Progenitor cell of endocrine pancreas (in vitro differentiated cells): ENCODE measurements at places on chromosomes 11 and 22.

DNA sequence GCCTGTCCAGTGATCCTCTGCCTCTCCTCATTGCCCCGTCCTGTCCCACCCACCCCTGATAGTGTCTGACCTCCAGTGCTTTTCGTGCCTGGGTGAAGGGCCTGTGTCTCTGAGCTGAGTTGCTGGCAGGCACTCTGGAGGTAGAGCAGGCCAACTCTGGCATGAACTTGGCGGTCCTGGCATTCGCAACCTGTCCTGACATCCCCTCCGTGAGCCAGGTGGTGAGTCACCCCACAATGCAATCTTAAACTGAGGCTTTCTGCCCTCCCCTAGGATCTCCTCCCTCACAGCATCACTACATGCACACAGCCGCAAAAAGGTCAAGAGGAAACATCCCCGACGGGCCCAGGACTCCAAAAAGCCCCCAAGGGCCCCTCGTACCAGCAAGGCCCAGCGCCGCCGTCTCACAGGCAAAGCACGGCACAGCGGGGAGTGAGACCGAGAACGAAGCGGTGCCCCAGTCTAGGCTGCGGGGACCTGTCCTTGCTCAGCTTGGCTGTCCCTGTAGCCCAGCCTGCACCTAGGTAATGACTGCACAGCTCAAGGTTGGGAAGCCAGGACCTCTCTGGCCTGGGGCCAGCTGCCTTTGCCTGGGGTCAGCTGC lies 4.9 kb downstream of the NOL12 start:
- DNase-seq = no peak

DNA sequence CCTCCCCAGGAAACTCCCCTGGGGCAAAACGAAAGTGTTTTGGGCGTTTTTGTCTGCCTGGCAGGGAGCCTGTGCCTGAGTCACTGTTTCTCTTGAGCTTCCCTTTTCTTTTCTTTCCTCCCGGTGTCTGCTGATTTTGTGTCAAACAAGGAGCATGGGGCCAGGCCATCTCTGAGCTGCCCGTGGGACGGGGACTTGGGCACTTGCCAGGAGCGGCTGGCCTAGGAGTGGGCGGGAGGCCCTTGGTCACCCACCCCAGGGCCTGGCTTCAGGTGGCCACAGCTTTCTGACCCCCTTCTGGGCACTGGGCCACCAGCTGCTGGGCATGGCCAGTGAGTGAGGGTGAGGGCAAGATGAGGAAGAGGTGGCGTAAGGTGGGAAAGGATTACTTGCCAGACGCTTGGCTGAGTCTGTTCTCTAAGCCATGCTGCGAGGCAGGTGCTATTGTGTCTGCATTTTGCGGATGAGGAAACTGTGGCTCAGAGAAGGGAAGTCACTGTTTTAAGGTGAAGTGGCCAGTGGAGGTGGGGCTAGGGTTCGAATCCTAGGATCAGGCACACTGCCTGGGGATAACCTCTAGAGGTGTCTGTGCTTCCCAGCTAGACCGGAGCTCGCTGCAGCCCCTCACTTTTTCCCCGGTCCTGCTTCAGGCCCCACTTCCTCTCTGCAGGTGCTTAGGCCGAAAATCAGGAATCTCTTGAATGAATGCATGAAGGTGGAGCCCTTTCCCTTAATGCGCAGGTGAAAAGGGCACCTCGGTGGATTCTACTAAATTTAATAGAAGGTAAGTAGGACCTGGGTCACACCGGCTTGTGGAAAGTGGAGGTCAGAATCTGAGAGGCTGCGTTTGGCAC lies 7.8 kb upstream of the NFAM1 start:
- no peak for DNase-seq

- no peak for DNase-seq
Observed at GRCh38 chr22:46829117-46829891, 66.9 kb downstream of the TBC1D22A start.

DNA sequence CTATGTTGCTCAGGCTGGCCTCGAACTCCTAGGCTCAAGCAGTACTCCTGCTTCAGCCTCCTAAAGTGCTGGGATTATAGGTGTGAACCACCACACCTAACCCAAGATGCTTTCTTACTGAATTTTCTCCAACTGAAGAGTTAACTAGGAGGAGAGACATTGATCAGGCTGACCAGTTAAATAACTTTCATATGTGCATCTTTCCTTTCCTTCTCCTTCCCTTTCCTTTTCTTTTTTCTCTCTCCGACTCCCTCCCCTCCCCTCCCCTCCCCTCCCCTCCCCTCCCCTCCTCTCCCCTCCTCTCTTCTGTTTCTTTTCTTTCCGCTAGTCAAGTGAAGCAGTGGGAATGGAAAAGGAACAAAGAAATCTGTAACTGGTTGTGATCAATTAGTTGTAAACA lies 26.7 kb downstream of the XRCC6 start:
- DNase-seq = no peak

DNA sequence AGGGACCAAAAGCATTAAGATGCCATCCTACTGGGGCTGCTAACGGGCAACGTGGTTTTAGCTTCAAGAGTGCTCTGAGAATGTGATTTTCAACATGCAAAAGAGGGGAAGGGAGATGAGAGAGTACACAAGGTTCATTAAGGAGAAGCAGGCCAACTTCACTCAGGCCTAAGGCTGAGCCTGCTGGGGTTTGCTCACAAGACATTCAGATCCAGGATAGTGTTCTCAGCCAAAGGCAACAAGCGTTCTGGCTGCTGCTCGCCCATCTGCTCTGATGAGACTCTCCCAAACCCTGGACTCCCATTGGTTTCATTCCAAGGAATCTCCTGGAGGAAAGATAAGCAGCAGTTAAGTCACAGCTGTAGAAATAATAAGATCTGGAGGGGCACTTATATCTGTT lies 23.6 kb upstream of the UPB1 start:
- DNase-seq = no peak

DNA sequence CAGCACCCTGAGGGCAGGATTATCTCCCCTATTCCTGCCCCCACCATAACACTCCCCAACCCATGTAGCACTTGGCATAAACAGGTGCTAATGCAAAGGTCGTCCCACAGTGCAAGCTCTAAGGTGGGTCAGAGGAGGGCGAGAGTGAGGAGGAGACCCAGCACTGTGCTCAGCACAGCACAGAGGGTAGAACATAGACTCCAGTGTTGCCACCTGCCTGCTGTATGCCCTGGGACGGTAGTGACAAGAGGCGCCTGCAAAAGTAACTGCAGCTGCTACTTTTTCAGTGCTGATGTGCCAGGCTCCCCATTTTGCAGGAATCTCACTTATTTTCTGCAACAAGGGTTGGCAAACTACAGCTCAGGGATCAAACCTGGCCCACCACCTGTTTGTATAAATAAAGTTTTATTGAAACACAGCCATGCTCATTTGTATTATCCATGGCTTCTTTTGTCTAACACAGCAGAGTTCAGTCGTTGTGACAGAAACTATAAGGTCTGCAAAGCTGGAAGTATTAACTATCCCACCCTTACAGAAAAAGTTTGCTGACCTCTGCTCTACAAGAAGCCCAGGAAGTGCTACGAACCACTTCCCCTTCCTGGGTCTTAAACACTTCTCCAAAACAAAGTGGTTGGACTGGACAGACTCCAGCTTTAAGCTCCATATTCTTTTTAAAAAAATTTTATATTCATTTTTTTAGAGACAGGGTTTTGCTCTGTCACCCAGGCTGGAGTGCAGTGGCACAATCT lies 16.9 kb upstream of the CDC42BPG start:
- no peak for DNase-seq

- no peak for DNase-seq
Observed at GRCh38 chr11:45766469-45766868, 38.5 kb upstream of the SLC35C1 start.

GRCh38 chr11:62817129-62817528 lies 11.9 kb upstream of the NXF1 start:
- no peak for DNase-seq

DNA sequence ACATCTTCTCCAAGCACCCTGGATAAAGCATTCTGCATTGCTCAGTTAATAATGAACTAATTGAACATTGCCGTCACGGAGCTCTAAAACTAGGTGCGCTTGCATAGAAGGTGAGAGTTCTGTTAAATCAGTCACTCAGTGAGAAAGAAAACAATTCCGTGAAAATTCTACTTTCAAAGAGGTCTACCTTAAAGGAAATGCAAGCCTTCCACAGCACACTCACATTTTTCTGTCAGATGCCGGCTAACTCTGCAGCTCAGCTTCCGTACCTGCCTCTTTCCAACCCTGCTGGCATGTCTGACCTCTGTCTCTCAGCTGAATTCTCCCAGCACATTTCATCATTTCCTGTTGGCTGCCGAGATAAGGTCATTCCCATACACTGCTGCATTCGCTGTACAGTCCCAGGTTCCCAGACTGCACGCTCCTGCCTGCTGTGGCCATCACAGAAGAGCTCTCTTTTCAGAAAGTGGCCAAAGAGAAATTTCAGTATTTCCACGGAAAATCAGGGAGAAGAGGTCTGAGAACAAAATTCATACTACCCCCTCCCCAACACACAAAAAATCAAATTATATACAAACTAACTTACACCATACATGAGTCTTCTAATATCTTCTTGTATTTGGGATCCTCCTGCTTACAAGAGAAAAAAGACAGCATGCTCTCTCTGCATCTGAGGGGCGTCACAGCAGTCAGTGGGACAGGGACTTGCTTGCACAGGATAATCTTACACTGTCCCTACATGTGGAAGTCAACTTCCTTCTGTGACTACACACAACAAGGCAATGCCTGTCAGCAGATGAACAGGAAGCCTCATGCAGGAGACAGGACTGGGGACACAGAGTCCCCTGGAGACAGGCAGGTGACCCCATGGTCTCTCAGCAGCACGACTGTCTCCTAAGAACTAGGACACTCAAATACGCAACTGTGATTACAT lies 55.1 kb downstream of the PACSIN2 start:
- DNase-seq = no peak

DNA sequence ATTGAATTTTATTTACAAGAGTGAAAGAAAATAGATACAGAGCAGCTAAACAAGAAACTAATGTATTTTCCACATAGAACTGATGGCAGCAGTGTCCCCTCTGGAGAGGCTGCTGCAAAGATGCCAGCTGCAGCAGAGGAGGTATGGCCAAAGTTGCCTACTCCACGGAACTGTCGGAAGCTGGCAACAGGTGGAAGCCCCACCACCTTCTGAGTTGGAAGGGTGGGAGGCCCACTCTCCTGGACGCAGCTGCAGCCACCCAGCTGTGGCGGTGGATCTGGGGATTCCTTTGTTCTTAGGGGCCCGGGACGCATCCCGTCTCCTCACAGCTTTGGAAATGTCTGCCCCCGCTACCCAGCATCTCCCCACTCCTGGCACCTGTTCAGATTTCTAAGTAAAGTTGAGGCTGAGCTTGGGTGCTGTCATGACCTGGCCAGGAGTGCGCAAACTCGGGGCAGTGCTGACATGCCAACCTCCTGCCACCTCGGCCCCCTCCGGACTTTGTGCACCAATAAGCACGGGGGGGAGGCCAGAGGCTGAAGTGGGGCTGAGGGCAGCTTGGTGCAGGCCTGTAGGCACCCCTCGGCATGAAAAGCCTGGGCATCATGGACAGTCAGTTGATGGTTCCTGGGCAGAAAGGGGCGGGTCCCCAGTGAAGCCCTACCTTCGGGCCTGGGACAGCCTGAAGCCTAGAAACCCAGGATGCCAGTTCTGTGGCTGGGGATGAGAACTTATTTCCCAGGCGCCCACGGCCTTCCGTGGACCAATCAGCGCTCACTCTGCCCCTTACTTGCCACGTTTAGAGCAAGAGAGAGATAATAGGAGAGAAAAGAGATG lies 1071.4 kb downstream of the JRKL start:
- no peak for DNase-seq

DNA sequence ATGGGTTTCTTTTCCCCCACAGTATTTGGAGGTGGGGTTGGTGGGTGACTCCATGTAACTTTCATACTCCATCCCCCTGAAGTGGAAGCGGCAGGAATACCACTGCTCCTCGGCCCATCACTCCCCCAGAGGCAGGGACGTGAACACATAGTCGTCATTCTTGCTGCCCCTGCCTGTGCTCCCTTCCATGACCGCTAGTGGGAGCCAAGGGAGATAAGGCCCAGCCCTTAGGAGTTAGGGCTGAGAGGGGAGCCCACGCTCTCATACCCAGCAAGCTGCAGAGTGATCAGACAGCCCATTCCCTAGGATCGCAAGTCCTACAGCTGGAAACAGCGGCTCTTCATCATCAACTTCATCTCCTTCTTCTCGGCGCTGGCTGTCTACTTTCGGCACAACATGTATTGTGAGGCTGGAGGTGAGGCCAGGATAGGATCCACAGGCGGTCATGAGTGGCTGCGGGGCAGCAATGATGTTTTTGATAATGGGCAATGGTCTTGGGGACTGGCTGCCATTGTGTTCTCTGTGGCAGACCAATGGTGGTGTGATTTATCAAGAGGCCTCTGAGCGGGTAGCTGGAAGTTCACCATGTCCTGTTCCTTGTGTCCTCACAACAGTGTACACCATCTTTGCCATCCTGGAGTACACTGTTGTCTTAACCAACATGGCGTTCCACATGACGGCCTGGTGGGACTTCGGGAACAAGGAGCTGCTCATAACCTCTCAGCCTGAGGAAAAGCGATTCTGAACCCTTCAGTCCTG lies 15.9 kb downstream of the RHOG start:
- peak; percentile 48 for DNase-seq

DNA sequence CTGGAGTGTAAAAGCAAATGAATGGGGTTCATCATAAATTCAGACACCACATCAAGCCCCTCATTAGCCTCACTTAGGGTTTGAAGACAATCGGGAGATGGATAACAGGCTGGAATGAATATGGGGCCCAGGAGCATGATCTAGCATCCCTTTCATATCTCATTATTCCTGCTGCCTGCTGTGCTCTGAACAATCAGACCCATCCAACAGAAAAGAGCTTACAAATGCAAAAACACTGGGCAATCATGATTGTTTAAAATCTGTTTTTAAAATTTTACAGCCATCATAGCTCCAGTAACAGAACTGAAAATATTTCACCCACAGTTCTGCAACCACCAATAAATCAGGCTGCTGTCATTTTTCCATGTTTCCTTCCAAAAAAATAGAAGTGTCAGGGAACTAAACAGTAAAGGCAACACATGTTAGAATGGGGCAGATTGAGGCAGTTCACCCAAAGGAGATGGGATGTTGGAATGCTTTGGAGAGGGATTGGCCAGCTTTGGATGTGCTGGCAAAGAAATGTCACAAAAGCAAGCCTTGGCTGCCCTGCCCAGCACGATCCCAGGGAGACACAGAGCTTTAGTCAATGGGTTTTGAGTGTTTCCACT lies 47.8 kb upstream of the BMAL1 start:
- DNase-seq = no peak

DNA sequence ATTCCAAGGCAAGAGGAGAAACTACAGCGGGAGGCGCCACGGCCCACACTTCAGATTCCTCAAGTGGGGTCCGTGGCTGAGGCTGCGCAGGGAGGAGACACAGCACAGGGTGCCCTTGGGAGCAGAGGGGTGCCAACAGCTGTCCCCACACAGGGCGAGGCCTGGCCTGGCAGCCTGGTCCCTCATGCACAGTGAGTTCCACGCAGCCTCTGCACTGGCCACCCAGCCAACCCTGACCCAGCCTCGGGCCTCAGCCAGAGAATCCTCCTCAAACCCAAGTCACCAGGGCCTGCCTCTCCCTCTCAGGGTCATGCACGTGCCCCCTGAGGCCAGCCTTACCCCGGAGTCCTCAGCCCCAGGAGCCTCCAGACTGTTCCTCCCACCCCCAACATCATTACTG lies 22.4 kb upstream of the MOB2 start:
- no peak for DNase-seq
